ENCODE measurements at places on chromosomes 3 and 15. TPM values are rescaled to one million over a fixed set of nuclear protein-coding genes. Genes with fewer than 3 reads are reported as not detected.

Gene C3orf49
- not detected for total RNA-seq

Gene ATXN7
- total RNA-seq, result 26.5 TPM

Gene ZIC4
- total RNA-seq, result not detected

Gene CPLX3
- 0.19 TPM for total RNA-seq

Gene SLC28A1
- total RNA-seq, result not detected

DNA sequence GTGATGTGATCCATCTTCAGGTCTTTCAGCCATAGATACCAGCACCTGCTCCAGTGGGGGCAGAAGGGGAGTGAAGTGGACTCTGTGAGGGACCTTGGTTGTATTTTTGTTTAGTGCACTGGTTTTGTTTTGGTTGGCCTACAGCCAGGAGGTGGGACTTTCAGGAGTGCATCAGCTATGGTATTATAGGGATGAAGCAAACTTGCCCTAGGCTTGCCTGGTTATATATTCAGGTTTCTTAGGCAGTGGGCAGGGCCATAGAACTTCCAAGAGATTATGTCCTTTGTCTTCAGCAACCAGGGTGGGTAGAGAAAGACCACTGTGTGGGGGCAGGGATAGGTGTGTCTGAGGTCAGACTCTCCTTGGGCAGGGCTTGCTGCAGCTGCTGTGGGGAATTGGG, 337.3 kb upstream of the SGO1 start:
- no peak overlapping the region for H3K27ac ChIP-seq
- H3K27me3 ChIP-seq, result no peaks in the 10 kb centered on the region
- H3K4me3 ChIP-seq, result no peak overlapping the region
- H3K4me1 ChIP-seq, result no peaks in the 10 kb centered on the region
- no peak for DNase-seq
- H3K36me3 ChIP-seq, result no peaks in the 10 kb centered on the region

DNA sequence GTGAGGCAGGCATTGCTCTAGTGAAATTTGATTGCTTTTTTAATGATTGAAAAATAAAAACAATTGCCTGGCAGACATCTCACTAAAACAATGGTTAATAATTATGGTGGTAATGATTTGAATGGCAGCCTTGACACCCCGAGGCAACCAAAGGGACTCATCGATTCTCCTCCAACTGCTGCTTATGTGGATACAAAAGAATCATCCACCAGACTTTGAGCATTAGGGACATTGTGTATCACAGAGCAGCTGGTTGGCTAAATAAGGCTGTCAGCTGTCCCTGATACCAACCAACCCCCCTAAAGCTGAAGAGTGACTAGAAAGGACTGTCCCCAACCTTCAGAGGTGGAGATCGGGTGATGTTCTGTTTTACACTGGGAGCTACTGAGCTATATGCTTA, 1.7 kb upstream of the CD47 start:
- H3K27me3 ChIP-seq, result no peaks in the 10 kb centered on the region
- H3K4me3 ChIP-seq, result peak overlapping the region; percentile 91
- DNase-seq, result no peak
- H3K4me1 ChIP-seq, result peaks cover 38% of the 10 kb centered on the region
- peaks cover 22% of the 10 kb centered on the region for H3K36me3 ChIP-seq
- peak overlapping the region; percentile 92 for H3K27ac ChIP-seq

DNA sequence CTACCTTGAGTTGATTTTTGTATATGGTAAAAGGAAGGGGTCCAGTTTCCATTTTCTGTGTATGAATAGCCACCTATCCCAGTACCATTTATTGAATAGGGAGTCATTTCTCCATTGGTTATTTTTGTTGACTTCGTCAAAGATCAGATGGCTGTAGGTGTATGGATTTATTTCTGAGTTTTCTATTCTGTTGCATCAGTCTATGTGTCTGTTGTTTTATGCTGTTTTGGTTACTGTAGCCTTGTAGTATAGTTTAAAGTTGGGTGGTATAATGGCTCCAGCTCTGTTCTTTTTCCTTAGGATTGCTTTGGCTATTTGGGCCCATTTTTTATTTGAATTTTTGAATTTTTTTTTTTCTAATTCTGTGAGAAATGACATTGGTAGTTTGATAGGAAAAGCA, 125.5 kb upstream of the FGF7 start:
- peaks cover 19% of the 10 kb centered on the region for H3K4me1 ChIP-seq
- no peaks in the 10 kb centered on the region for H3K27me3 ChIP-seq
- H3K36me3 ChIP-seq, result peaks cover 77% of the 10 kb centered on the region
- no peak for DNase-seq
- no peak overlapping the region for H3K27ac ChIP-seq

GRCh38 chr3:169170456-169170855, 493.1 kb downstream of the MECOM start:
- no peak for DNase-seq
- H3K36me3 ChIP-seq, result no peaks in the 10 kb centered on the region
- no peaks in the 10 kb centered on the region for H3K27me3 ChIP-seq
- no peaks in the 10 kb centered on the region for H3K4me1 ChIP-seq

DNA sequence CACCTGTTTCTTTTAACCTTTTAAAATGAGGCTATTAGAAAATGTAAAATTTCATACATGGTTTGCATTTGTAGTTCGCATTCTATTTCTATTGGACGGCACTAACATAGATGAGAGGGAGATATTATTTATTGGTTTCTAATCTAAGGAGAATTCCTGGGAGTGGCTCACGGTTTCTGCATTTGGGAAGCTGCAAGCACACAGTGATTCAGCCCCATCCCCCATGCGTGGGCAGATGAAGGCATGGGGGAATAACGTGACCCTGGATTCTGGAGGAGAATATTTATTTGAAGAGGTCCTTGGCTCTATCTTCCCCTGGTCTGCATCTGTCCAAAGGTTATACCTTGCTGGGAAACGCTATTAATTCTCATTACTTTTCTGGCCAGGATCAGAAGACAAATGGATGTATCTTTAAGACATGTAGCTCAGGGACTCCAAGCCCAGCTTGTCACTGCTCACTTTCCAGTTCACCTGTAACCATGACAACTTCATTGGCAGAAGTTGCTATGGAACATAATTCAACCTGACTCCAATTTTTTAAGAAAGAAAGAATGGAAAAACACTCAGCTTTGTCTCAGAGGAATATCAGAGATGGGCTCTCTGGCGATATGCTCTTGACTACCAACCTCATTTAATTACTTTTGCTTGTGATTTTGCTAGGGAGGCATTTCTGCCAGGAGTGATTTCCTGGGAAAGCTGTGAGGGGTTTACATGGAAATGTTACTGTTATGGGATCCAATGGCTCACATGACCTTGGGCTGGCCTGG, 27.2 kb upstream of the POMGNT2 start:
- H3K4me1 ChIP-seq, result no peaks in the 10 kb centered on the region
- no peak for DNase-seq
- no peak overlapping the region for H3K27ac ChIP-seq
- no peaks in the 10 kb centered on the region for H3K36me3 ChIP-seq
- no peaks in the 10 kb centered on the region for H3K27me3 ChIP-seq

DNA sequence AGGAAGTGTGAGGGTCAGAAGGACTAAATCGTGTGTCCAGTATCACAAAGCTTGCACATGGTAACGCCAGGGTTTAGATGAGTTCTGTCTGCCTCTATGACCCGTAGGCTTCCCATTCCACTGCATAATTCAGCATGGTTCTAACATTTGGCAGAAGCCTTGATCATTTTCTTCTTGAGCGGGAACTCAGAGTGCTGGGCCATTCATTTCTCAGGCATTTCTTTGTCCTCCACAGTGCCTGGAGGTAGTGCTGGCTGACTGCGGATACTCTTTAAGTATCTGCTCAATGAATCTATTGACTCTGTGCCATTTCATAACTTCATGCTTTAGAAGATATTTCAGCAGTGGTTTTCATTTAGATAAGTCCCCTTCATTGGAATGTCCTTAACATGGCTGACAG, 370.2 kb downstream of the EPHB1 start:
- peaks cover 9% of the 10 kb centered on the region for H3K27me3 ChIP-seq
- H3K4me3 ChIP-seq, result no peak overlapping the region
- H3K36me3 ChIP-seq, result no peaks in the 10 kb centered on the region
- DNase-seq, result no peak
- no peaks in the 10 kb centered on the region for H3K4me1 ChIP-seq

- peaks cover 8% of the 10 kb centered on the region for H3K36me3 ChIP-seq
- H3K4me1 ChIP-seq, result peaks cover 21% of the 10 kb centered on the region
- no peak for DNase-seq
- no peak overlapping the region for H3K27ac ChIP-seq
Observed at GRCh38 chr3:129025108-129025507, 24.0 kb downstream of the EFCC1 start.

Measured in activated naive CD8-positive, alpha-beta T cell treated with anti-CD3 and anti-CD28 coated beads for 36 hours (primary cell).